Pancreas (tissue), 10 donors: ENCODE measurements at places on chromosomes 7 and 10.

- no peak for DNase-seq
Measured at GRCh38 chr10:84613336-84614021, 285.1 kb downstream of the CCSER2 start.

DNA sequence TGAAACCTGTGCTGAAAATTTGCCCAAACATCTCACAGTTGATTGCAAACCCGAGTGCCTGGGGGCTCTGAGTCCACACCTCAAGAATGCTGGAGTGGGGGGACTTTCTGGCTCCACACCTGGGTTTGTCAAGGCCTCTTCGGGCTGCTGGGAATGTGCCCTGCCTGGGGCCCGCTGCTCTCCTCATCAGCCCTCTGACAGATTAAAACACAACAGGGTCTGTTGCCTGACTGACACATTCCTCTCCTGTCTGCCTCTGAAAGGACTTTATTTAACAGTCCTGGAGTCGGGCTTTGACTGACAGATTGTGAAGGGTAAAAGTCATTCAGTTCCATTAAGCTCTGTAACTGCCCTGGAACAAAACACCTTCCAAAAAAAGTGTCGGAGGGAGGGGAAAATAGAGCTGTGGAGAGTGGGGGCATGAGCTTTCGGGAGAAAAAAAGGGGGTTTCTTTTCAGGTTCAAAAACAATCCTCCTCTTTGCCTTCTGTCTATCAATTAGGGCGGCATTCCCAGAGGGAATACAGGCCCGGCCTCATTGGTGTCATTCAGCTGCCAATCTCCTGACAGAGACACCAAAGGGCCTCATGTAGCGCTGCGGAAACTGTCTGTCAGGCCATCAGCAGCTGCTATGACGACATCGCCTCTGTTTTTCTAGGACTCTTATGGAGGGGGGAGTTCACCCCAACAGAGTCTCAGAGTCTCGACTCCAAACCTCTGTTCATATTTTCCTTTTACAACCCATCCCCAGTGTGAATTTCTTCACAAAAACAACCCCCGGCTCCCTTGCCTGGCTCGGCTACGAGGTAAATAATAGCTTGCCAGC lies 398.8 kb upstream of the NFE2L3 start:
- DNase-seq, result no peak

DNA sequence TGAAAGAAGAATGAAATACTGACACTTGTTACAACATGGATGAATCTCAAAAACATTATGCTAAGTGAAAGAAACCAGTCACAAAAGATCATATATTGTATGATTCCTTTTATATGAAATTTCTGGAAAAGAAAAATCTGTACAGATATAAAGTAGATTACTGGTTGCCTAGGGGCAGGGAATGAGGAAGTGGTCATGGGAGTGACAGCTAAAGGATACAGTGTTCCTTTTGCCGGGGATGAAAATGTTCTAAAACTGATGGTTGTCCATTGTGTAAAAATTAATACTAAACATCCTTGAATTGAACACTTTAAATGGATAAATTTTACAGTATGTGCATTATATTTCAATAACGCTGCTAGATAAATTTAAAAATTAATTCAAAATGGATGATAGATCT lies 25.1 kb downstream of the ALOX5 start:
- no peak for DNase-seq

- DNase-seq, result no peak
Measured at GRCh38 chr7:115024276-115024675, 102.4 kb downstream of the MDFIC start.

DNA sequence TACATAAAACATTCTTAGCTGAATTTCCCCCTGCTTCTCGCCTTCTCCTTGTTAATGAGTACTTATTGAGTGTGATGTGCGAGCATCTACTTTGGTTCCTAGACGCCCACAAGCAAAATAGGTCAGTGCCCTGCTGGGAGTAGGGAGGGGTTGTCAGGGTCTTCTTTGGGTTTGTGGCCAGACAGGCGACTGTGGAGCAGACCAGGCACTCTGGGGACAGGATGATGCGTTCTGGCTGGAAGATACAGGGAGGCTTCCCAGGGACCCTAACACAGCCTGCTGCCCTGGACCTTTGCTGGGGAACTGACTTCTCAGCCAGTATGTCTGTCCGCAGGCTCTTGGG lies 227.2 kb downstream of the CUX1 start:
- DNase-seq, result no peak

DNA sequence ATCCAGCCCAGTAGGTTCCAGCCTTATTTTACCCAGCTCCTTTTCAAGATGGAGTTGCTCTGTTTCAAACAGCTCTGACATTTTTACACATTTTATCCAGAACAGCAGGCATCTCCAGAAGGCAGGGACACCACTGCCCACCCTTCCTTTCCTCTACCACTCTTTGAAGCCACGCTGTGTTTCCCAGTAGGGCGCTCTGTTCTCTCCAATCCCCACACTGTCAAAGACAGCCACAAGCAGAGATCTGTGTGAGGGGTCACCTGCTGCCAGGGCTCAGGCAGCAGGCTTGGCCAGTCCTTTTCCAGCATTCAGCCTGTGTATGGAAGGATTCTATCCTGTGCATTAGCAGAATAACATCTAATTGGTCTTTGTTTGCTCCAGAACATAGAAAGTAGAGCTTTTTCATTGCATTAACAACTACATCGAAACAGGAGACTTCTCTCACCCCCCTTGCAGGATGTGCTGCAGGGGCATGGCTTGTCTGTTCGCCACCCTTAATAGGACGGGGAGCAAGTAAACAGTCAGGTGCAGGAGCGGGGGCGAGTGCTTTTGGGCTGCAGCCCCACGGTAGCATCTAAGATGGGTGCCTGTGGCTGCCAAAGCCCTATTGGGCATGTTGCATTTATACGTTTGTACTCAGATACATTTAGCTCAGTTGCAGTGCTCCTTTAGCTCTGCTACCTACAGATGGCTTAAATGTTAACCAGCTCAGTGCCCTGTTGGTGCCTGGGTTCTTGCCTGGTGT lies 326.1 kb downstream of the GALNT17 start:
- DNase-seq, result no peak

GRCh38 chr7:105327201-105327600 lies 61.5 kb downstream of the SRPK2 start:
- DNase-seq, result no peak

- DNase-seq, result no peak
Measured at GRCh38 chr10:10351451-10351850, 666.2 kb upstream of the CELF2 start.
